ENCODE measurements at places on chromosomes 5 and 9.

- DNase-seq, result no peak
Measured at GRCh38 chr5:86374611-86375010, 243.1 kb upstream of the COX7C start.

DNA sequence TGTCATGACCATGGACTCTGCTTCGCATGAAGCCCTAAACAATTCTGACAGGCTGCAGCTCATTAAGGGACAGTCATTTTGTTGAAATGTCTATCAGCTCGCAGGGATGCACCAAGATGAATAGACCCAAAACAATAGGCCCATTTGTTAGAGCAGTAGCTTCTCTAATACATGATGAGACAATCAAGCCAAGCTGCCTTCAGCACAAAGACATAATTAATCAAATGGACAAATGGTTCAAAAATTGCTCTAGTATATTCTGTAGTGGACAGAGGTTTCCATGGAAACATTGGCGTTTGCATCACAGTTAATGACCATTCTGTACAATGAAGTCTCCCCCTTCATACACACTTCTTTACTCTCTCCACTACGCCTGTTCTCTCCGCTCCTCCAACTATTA is 274.6 kb downstream of the ANXA1 start:
- DNase-seq, result no peak

DNA sequence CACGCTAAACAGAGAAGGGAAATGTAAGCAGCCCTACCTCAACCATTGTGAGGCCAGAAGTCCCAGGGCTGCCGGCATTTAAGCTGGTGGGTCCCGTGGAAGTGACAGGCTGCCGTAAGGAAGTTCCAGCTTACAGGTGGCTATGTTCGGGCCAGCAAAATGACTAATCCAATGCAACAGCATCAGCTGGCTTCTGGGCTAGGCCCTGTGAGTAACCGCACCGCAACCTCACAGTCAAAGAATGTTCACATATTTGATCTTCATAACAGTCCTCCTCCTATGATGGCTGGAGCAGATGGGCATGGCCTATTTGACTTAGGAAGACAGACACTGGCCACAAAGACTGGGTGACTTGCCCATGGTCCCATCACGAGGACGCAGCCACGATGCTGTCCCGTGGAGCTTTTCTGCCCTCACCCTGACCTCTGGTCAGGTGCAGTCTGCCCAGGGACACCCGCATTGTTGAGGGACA is 88.2 kb downstream of the LIFR start:
- DNase-seq, result no peak

DNA sequence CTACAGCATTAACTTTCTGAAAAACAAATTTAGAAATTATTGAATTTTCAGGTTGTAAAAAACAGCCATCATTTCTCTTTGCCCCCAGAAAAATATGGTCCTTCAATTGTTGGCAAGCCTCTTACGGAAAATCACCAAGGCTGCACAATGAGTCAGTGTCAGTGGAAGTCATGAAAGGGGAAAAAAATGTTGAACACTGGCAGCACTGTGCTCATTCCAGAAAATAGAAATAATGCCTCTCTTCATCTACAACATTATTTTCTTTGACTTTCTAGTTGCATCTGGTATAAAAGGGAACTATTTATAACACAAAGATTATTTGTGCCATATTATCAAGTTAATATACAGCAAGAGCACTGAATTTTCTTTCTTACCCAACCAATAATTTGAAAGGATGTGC is 26.7 kb upstream of the STK32A start:
- no peak for DNase-seq

DNA sequence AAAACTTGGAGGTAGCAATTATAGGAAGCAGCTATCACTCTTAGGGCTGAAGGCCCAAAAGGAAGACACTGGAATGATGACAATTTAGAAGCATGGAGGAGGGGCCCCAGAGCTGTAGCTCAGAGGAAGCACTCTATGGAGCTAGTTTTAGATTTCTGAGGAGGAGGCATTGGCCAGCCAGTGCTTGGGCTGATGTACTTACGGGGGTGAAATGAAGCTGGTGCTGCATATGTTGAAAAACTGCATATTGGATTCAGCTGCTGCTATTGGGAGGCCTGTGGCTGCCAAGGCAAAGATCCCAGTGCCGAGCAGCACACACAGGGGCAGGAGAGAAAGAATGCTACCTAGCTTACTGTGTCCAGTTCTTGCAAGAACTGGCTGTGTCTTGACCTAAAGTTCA is 53.9 kb upstream of the HMHB1 start:
- DNase-seq, result no peak

Measured in CD4-positive, CD25-positive, alpha-beta regulatory T cell (primary cell).